Right renal cortex interstitium (tissue), 3 donors: ENCODE measurements at places on chromosomes 2 and 18. TPM values are rescaled to one million over a fixed set of nuclear protein-coding genes. Genes with fewer than 3 reads are reported as not detected.

The SGPP2 gene
- 18.5 TPM for polyA plus RNA-seq

The WNT10A gene
- polyA plus RNA-seq: 0.96 TPM

The MC5R gene
- 0.17 TPM for polyA plus RNA-seq

DNA sequence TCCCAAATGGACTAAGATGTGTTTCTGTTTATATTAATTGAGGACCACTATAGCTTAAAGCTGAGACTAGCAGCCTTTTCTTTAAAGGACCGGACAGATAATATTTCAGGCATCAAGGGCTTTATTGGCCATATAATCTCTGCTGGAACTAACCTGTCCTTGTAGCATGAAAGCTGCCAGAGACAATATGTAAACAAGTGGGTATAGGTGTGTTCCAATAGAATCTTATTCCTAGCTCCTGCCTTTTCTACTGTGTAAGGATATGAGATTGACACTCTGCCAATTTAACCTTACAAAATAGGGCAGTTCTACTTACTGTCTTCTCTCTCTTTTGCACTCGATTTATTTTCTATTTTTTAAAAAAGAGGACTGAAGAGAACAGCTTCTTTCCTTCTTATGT lies 74.0 kb downstream of the RHBDD1 start:
- no peak for DNase-seq

- no peak for DNase-seq
Observed at GRCh38 chr18:30376515-30376914, 666.0 kb downstream of the DSC3 start.

GRCh38 chr2:240926516-240927389 lies 20.6 kb downstream of the CROCC2 start:
- DNase-seq: no peak
